ENCODE measurements at places on chromosomes 16 and 17.
A peak's percentile ranks its signal among the peaks of the same experiment; 100 is the strongest.

DNA sequence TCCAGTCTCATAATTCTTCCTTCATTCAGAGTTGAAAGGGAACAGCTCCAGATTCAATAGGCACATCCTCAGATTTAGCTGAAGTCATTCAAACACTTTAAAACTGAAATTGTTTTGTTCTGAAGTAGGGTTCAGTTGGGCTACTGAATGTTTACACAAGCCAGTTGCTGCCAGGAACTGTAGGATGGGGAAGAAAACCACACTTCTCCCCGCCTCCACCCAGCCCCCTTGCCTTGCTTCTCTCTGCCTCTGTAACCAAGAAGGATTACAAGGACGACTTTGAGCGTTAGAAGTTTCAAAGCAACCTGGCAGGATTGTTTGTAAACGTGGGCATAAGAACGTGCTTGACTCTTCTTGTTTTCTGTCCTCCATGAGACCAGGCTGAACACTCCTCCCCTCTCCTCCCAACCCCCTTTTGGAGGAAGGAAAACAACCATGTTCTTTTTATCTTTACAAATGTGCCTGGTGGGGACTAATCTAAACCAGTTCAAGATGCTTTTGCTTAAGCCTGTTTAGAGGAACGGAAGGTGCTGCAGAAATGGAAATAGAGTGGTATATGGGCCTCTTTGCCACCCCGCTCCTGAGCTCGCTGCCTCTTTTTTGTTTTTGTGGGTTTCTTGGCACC is 287.9 kb downstream of the FTO start:
- DNase-seq, result peak; percentile 50

DNA sequence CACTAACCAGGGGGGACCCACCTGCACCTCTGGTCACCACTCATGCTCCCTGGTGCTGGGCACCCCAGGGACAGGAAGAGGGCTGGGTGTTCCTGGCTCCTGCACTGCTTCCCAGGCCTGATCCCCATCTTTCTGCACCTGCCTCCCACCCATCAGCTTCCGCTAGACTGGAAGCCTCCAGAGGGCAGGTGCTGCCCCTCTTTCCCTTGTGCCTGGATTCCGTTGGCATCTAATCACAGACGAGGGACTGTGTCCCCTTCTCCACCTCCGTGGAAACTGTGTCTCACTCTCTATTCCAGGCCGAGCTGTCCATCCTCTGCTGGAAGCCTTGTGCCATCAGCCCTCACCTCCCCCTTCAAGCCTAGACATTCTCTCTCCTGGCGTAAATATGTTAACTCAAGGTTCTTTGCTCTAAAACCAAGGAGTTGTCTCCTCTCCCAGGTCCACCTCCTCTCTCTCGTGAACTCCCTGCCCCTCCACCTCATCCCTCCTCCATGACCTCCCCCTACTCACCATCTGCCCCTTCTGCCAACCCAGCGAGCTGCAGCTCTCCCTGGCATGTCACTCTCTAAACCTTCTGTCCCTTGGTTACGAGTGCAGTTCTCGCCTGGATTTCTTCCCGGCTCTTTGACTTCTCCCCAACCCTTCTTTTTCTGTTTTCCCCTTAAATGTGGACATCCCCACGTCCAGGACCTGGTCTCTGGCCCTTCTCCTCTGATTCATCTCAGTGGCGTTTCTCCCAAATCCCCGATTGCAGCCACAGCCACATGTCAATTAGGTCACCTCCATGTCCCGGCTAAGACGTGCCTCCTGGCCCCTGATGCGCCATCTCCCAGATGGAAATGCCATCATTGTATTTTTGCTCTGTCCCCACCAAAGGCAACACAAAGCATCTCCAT is 107.7 kb downstream of the SEC14L1 start:
- DNase-seq, result no peak

GRCh38 chr17:56457501-56457900 is 136.0 kb upstream of the NOG start:
- no peak for DNase-seq

- no peak for DNase-seq
These were observed 38.3 kb upstream of the PRSS54 start for GRCh38 chr16:58332997-58333700.

GRCh38 chr17:49723423-49723822 is 15.7 kb upstream of the SLC35B1 start:
- DNase-seq, result peak; percentile 56

- DNase-seq, result no peak
These were observed 45.4 kb downstream of the NDEL1 start for GRCh38 chr17:8481089-8481488.
